ENCODE measurements at places on chromosomes 6 and 20.

DNA sequence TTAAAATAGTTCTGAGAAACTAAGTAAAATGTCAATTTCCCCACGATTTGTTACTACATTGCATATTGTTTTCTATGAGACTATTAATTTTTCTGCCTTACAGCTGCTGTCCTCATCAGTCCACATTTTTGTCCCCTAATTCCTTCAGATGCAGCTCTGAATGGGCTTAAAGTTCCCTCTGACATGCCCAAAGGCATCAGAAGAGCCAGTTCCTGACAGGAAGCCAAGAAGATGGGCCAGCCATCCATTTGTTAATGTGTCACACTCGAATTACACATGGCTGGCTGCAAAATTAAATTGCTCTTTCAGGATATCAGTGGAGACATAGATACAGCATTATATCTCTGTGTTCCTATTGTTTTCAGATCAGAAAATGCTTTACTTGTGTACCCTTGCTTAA, 1223.0 kb downstream of the EPHA7 start:
- peak; percentile 62 for DNase-seq

- DNase-seq, result no peak
Measured at GRCh38 chr6:89510393-89510792, 77.4 kb downstream of the ANKRD6 start.

DNA sequence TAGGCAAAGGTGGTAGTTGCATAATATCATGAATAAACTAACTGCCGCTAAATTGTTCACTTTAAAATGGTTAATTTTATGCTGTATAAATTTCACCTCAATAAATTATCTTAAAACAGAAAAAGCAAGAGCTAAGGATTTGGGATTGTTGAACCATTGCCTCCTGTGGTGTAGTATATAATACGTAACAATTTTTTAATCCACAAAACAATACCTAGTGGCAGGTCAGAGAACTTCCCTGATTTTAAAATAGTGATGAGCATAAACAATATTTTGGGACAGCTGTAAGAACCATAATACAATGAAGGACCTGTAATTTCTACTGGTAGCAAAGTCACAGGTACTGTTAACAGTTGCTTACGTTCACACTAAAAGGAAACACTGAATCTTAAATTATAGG, 197.4 kb upstream of the PRND start:
- DNase-seq, result no peak

DNA sequence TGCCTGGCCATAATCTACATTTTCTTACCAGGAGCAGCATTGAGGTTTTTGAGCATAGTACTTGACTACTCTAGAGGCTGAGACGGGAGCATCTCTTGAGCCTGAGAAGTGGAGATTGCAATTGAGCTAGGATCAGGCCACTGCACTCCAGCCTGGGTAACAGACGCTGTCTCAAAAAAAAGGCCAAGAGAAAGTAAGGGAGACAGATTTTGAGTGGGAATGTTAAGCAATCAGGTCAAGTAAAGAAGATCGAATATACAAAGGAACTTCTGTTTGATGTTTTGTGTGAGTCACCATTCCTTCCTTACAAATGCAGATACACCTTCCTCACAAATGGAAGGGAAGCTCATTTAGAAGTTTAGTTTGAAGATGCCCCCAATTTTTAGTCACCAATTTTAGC, 4.4 kb downstream of the PNRC1 start:
- no peak for DNase-seq

DNA sequence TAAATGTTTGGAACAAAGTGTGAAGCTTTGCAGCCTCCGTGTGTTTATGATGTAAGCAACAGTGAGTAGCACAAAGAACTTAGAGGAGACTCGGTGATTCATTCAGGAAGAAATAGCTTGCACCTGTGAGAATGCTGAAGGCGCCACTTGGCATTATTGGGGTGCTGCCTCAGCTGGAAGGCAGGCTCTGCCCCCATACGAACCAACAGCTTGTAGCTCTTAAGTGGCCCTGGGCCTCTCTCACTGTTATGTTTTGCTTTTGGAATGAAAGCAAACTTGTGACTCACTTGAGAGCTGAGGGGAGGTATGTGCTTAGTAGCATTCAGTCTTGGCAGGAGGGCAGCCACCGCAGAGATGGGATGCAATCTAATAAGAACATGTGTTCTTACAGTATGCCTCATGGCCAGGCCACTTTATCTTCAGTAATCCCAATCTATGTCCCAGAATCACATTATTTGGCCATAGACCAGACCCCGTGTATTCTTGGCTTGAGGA, 310.7 kb downstream of the EYA4 start:
- DNase-seq, result peak; percentile 31

- no peak for DNase-seq
Measured at GRCh38 chr6:88368071-88368787, 202.1 kb upstream of the CNR1 start.

DNA sequence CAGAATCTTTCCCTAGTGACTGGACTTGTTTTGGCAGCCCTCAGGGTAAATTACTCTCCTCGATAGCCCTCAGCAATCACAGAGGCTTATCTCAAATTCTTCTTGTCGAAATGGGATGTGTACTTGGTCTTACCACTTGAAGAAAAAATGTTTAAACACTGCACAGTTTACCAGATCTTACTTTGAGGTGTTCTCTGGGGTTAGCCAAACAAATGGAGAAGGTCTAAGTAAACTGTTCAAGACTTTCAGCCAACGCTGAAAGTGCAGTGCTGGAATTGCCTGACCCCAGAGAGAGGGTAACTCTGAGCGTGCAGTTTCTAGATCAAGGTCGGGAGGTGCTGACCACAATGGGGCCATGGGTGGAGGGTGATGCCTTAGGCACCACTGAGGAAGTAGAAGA, 39.2 kb downstream of the MYLIP start:
- no peak for DNase-seq

DNA sequence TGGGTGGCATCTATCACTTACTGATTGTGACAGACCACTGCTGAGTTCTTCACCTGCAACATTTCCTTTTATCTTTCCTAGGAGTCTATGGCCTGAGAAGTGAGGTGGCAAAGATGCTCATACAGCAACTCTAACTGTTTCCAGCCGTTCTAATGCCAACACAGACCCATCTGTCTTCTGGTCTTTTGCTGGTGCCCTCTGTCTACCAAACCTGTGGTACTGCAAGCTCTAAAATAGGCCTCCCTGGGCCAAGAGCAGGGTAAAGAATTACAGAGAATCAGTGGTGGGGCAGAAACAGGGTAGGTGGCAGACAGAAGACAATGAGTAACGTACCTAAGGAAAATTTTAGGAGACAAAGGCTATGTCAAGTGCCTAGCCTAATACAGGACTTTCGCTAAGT, 611.0 kb upstream of the FLRT3 start:
- no peak for DNase-seq

DNA sequence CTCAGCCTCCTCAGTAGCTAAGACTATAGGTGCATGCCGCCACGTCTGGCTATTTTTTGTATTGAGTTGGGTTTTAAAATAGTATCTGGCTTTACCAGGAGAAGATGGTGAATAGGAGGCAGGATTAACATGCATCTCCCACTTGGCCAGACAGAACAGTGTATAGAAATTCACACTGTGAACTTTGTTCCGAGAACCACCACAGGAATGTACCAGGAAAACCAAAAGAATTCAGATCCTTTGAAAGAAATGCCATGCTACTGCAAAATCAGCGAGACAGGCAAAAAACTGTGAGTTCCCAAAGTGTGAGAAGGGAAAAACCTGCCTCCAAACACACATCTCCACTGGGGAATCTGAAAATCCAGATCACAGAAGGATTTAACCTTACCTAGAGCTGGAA, 327.6 kb downstream of the NKAIN2 start:
- DNase-seq, result no peak

DNA sequence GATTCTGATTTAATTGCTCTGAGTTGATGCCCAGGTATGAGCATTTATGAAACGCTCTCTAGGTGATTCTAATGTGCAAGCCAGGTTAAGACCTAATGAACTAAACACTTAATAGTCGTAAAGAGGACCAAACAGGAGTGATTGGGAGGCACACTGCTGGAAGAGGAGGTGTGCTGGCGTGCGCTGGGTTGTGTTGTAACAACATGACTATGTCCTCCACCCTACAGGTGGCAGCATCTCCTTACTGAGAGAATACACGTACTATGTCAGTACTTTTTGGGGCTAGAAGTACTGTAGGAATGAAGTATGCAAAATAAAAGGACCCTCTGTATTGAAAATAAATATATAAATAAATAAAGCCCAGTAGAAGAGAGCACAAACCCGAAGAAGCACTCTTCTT, 11.9 kb downstream of the C6orf89 start:
- DNase-seq, result no peak

DNA sequence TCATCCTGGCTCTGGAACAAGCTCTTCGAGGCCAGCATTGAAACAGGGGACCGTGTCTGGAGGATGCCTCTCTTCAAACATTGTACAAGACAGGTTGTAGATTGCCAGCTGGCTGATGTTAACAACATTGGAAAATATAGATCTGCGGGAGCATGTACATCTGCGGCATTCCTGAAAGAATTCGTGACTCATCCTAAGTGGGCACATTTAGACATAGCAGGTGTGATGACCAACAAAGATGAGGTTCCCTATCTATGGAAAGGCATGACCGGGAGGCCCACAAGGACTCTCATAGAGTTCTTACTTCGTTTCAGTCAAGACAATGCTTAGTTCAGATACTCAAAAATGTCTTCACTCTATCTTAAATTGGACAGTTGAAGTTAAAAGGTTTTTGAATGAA, 3.6 kb upstream of the CDKN1A start:
- DNase-seq, result no peak

- peak; percentile 57 for DNase-seq
Measured at GRCh38 chr6:155313602-155314091, 637 bp downstream of the TFB1M start.

DNA sequence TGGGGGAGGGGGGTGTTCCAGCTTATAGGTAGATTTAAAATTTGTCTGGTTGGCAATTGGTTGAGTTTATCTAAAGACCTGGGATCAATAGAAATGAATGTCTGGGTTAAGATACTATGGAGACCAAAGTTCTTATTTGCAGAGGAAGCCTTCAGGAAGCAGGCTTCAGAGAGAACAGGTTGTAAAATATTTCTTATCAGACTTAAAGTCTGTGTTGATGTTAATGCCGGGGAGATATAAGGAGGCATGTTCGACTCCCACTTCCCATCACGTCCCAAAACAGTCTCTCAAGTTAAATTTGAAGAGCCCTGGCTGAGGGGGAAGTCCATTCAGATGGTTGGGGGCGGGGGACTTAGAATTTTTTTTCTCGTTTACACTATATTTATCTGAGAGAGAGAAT, 12.3 kb upstream of the BLCAP start:
- no peak for DNase-seq

GRCh38 chr20:46127396-46128010, 9.4 kb downstream of the CD40 start:
- no peak for DNase-seq

- peak; percentile 38 for DNase-seq
Measured at GRCh38 chr6:117555882-117556498, 46.3 kb downstream of the GOPC start.

DNA sequence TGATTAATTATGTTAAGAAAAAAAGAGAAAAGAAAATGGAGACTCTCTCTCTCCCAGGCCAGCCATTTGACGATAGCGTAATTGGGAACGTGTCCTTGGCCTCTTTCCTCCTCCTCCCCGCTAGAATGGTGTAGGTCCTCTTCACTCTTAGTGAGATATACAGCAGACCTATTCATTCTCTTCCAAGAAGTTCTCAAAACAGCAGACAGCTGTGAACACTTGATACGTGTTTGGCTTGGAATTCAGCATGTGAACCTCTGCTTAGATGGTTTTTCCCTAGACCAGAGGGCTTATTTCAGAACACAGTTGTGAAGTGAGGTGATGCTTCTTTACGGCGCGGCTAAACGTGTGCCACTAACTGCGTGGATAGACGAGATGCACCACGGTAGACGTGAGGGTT, 32.6 kb upstream of the TULP4 start:
- DNase-seq, result no peak

DNA sequence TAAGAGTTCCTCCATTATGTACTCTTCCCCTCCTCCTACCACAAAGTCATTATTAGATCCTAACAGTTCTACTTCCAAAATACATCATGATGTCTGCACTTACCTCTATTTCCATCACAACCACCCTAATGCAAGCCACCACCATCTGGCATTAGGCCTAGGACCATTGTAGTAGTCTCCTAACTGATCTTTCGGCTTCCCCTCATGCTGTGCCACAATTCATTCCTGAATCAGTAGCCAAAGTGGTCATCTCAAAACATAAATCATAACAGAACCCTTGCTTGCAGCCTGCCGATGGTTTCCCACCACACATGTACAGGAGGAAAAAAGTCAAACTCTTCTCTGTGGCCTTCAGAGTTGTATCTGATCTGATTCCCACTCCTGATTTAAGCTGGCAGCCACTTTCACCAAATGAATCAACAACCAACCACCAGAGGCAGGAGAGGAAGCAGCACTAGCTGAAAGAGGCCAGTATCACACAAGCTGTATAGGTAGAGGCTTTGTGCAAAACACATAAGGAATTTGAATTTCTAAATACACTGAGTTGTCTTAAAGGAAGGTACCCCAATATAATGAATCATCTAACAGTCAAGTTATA, 26.1 kb downstream of the FAM184A start:
- no peak for DNase-seq

DNA sequence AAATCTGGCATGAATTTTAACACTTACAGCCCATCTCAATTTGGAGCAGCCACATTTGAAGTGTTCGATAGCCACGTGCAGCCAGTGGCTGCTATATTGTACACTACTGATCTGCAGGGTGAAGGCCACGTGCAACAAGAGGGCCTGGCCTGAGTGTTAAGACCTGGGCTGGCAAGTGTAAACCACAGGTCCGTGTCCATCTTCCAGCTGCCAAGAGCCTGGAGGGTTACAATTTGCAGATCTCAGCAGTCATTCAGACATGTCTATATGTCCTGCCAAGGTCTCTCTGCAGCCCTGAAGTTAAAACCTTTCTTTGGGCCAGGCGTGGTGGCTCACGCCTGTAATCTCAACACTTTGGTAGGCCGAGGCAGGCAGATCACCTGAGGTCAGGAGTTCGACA, 14.1 kb downstream of the SGK2 start:
- no peak for DNase-seq

- DNase-seq, result peak; percentile 68
Measured at GRCh38 chr20:33576432-33577125, 85.5 kb upstream of the C20orf144 start.

DNA sequence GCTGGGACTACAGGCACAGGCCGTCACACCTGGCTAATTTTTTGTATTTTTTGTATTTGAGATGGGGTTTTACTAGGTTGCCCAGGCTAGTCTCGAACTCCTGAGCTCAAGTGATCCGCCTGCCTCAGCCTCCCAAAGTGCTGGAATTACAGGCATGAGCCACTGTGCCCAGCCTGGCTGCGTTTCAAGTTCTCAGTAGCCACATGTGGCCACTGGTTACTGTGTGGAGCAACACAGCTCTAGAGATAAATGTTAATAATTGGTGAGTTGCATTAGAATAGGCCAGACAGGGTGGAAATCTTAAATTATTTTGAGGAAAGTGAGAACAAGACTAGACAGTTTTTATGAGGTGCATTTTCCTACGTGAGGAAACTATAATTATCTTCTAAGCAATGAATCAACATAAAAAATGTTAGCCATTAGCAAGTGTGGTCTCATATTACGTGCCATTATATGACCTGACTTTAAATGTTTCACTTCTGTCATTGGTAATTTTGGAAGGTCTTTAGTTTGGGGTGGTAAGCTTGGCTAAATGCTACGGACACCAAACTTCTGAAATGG, 129.6 kb downstream of the PLEKHG1 start:
- DNase-seq, result no peak

All from BE2C (cell line).